ENCODE measurements at places on chromosomes 4 and X. TPM values are rescaled to one million over a fixed set of nuclear protein-coding genes. Genes with fewer than 3 reads are reported as not detected.

Gene KLHL13
- polyA plus RNA-seq: 4.0 TPM

- DNase-seq: no peak
These were observed 68.7 kb downstream of the KLHL8 start for GRCh38 chr4:87151730-87152129.

Gene RTL3
- 1.1 TPM for polyA plus RNA-seq

- no peak for DNase-seq
These were observed 225.0 kb upstream of the CXXC4 start for GRCh38 chr4:104719539-104720230.

- no peak for DNase-seq
These were observed 154.5 kb downstream of the GASK1B start for GRCh38 chr4:158018221-158018830.

GRCh38 chr4:73396993-73397972 is 6.8 kb upstream of the ALB start:
- DNase-seq: no peak

DNA sequence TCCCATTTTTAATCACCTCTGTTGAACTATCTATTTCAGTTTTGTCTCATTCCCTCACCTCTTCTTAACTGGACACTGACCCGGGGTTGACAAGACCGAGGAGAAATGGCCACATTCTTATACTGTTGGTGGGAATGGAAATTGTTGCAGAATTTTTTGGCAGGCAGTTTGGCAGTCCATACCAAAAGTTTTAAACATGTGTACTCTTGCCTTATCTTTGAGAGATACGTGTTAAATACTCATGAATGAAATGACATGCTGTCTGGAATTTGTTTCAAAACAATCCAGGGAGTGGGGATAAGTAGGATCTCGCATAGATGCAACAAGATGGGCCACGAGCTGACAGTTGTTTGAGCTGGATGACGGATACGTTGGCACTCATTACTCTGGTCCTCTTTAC is 12.1 kb downstream of the FGFBP1 start:
- DNase-seq: peak; percentile 11

- DNase-seq: no peak
These were observed 13.9 kb downstream of the TNIP2 start for GRCh38 chr4:2742081-2742822.

DNA sequence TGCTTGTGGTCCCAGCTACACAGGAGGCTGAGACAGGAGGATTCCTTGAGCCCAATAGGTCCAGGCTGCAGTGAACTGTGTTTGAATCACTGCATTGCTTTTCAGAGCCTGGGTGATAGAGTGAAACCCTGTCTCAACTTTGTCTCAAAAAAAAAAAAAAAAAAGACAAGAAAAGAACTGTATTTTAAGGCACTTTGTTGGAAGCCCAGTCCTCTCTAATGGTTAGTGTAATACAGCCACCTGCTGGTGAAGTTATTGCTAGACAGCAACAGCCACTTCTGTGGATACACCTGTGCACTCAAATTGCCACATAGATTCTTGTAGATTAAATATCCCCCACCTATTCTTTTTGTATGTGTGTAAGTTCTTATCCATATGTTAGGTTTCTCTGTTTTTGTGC is 10.1 kb upstream of the FGG start:
- DNase-seq: peak; percentile 48

DNA sequence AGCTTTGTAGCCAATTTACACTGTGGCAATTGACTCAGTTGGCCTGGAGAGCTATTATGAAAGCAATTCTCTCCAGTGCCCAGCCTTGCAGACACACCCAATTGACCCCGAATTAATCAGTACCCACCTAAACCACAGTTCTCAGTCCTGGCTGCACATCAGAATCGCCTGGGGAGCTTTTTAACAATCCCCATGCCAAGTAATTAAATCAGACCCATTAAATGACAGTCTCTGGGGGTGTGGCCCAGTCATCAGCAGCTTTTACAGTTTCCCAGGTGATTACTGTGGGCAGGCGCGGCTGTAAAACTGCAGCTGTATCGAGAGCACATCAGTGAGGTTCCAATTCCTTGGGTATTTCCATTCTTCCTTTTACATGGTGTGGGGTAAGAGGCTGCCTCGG is 460.9 kb upstream of the FAT1 start:
- DNase-seq: no peak

DNA sequence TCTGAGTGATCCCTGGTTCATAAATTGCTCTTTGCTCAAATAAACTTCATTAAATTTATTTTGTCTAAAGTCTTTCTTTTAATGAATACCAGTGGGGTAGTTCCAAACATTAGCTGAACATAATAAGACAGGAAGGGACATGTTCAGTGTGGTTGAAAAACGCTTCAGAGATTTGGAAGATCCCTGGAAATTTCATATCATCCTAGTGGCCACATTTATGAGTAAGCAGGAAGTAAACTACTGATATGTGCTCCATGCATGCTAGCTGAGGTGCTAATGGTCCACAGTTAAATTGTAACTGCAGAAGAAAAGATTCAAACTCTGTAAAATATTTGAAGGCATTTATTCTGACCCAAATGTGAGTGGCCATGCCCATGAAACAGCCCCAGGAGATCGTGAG is 1328.7 kb downstream of the ADGRL3 start:
- DNase-seq: no peak

- no peak for DNase-seq
These were observed 78.4 kb downstream of the IRF2 start for GRCh38 chr4:184395971-184396391.

DNA sequence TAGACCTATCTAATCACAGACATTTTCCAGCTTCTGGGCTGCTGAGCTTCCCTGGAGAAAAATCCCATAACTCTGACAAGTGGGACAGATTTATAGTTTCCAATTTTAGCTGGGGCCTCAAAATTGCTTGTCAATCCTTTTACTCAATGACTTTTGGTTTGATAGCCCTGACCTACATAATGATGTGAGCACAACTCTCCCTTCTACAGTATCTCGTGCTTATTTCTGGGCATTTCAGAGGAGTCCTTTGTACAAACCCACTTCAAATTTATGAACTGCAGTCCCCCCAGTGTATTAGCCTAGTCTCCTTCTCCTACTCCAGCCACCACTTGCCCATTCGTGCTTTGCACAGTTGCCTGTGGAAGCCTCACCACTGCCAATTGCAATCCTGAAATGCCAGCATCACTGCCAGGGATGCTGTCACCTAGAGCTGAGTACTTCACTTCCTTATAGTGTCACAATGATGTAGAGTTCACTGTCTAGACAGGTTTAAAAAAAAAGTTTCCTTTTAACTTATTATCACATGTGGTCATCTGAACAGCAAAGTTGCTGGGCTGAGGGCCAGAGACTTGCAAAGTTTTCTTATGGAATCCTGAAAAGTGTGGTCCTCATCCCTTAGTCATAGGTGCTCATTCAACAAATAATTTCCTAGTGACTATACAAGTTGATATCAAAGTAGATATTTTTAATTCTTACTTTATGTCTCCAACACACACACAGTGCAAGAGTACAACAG is 21.2 kb downstream of the TRAM1L1 start:
- peak; percentile 7 for DNase-seq

GRCh38 chr4:742742-743311 is 37.2 kb downstream of the PCGF3 start:
- DNase-seq: peak; percentile 42

GRCh38 chr4:120753854-120754253 is 168.7 kb downstream of the PRDM5 start:
- no peak for DNase-seq

DNA sequence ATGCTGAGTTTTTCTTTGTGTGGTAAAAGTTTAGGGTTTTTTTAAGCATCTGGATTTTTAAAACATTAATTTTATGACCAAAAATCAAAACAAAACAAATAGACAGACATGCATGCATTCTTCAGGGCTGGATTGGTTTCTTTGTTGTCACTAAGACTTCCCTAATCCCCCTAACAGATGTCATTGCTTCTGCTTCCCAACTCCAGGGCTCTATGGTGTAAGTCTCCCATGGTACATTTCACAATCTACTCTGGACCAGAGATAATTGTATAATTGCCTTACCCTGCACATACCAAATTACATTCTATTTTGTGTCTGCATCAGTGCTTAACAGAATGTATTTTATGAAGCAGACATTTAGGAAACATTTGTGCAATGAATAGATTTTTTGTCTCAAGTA is 529.1 kb upstream of the SMIM31 start:
- DNase-seq: no peak

- DNase-seq: no peak
These were observed 217.8 kb downstream of the NSUN7 start for GRCh38 chr4:40967550-40967949.

All from IMR-90 (cell line).